Esophagus mucosa (tissue), 1 donor: ENCODE measurements at places on chromosomes 3 and 15. TPM values are rescaled to one million over a fixed set of nuclear protein-coding genes. Genes with fewer than 3 reads are reported as not detected.

DNA sequence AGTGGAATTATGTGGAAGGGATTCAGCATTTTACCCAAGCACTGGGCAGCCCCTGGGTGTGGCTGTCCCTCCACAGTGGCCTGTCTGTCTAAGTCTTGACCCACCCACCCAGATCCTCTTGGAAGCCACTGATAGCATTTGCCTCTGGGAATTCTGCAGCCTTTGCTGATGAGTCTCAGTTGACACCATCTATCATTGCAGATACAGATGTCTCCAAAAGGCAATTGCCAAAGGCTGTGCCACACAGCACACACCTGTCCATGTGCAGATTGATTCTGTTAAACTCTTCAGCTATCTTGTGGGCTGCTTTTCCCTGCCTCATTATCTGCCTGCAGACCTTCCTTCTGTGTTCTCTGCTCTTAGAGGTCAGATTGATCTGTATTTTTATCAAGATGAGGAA lies 18.1 kb downstream of the CX3CR1 start:
- ATAC-seq = no peak

DNA sequence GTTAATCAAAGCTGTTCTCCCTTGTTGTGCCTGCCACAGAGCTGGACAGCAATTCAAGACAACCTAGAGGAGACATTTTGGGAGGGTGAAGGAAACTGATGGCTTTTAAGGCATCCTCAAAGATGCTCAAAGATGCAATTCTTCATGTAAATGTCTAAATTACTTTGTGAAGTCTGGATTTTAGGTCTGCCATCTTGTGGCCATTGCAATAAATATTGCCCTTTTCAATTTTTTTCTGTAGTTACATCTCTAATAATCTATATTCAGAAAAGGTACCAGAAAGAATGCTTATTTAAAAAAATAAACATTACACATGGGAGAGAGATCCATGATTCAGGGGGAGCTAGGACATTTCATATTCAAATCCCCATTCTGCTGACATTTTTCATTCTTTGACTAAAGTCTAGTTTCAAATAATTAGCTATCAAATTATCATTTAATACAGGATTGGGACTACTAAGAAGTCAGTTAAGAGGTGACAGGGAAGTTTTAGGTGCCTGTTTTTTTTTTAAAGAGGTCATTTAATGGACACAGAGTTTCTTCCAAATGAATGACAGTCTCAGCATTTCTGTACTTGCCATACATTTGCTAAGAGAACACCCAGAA lies 259.8 kb upstream of the WNT5A start:
- ATAC-seq = no peak

- no peak for ATAC-seq
These were observed 30.7 kb downstream of the ANKDD1A start for GRCh38 chr15:64942356-64942755.

- no peak for ATAC-seq
These were observed 4.5 kb upstream of the KLHL40 start for GRCh38 chr3:42680806-42681205.

GRCh38 chr3:186536883-186537844 lies 7.0 kb downstream of the CRYGS start:
- no peak for ATAC-seq

GRCh38 chr3:58880182-58880581 lies 169.6 kb downstream of the CFAP20DC start:
- no peak for ATAC-seq

DNA sequence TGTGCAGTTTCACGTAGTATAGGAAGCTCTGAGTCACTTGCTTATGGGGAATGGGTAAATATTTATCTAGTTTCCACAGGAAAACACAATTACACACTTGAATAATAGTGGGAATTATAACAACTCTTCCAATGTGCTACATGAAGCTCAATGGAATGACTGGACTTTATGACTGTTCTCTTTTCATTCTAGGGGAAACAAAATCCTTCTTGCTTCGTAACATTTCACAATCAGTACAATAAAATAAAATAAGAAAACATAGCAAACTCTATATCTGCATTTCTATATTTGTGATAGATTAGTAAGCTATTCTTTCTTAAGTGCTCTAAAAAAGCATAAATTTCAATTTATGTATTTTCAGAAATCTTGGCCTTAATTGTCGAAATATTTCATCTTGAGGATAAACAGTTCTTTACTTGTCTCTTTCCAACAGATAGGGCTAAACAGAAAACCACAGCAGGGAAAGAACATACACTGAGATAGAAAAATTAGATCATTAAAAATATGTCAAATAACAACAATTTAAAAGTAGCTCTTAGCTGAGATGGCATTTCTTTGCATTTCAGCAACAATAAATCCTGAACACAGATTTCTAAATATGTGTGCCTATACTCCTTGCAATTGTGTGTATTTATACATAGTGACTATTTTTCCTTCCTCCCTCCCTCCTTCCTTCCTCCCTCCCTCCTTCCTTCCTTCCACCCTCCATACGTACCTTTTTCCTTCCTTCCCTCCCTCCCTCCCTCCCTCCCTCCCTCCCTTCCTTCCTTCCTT lies 395.5 kb upstream of the KCNMB2 start:
- no peak for ATAC-seq

DNA sequence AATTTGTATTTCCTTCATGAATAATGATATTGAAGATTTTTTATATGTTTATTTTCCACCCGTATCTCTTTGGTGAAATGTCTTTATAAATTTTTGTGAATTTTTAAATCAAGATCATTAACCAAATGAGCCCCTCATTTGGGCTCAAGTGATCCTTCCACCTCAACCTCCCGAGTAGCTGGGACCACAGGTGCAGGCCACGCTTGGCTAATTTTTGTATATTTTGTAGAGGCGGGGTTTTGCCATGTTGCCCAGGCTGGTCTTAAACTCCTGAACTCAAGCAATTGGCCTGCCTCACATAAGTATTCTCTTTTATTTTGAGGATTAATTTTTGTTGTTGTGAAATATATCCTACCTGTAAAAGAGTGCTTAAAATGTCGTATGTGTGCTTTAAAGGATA lies 4.9 kb downstream of the BBS4 start:
- ATAC-seq = no peak

- ATAC-seq = no peak
These were observed 27.9 kb downstream of the FBXO45 start for GRCh38 chr3:196596355-196596754.

Gene AMT
- total RNA-seq = 0.88 TPM

Gene CNTN6
- total RNA-seq = not detected

Gene PCSK6
- 6.7 TPM for total RNA-seq
